ENCODE measurements at places on chromosomes 6 and 20. TPM values are rescaled to one million over a fixed set of nuclear protein-coding genes. Genes with fewer than 3 reads are reported as not detected.

- no peak overlapping the region for H3K27ac ChIP-seq
- no peaks in the 10 kb centered on the region for H3K36me3 ChIP-seq
- H3K27me3 ChIP-seq: no peaks in the 10 kb centered on the region
- no peaks in the 10 kb centered on the region for H3K4me1 ChIP-seq
- no peak for DNase-seq
These were observed 206.0 kb downstream of the ERMARD start for GRCh38 chr6:169957351-169957963.

- no peaks in the 10 kb centered on the region for H3K4me1 ChIP-seq
- H3K36me3 ChIP-seq: no peaks in the 10 kb centered on the region
- no peak overlapping the region for H3K4me3 ChIP-seq
- no peak for DNase-seq
- H3K27me3 ChIP-seq: no peaks in the 10 kb centered on the region
- H3K27ac ChIP-seq: no peak overlapping the region
These were observed 43.0 kb upstream of the TRIM39 start for GRCh38 chr6:30283761-30284160.

GRCh38 chr6:11025921-11026635, 18.0 kb downstream of the ELOVL2 start:
- H3K27me3 ChIP-seq: no peaks in the 10 kb centered on the region
- H3K36me3 ChIP-seq: no peaks in the 10 kb centered on the region
- DNase-seq: no peak
- no peak overlapping the region for H3K4me3 ChIP-seq
- H3K27ac ChIP-seq: no peak overlapping the region
- no peaks in the 10 kb centered on the region for H3K4me1 ChIP-seq

- H3K36me3 ChIP-seq: no peaks in the 10 kb centered on the region
- H3K4me1 ChIP-seq: no peaks in the 10 kb centered on the region
- no peak overlapping the region for H3K4me3 ChIP-seq
- no peak overlapping the region for H3K27ac ChIP-seq
- no peak for DNase-seq
- peaks cover 55% of the 10 kb centered on the region for H3K27me3 ChIP-seq
These were observed 73.6 kb upstream of the ZNF184 start for GRCh38 chr6:27546522-27546921.

GRCh38 chr20:37355252-37356180, 9.6 kb downstream of the SRC start:
- no peak overlapping the region for H3K27ac ChIP-seq
- no peaks in the 10 kb centered on the region for H3K27me3 ChIP-seq
- no peak overlapping the region for H3K4me3 ChIP-seq

DNA sequence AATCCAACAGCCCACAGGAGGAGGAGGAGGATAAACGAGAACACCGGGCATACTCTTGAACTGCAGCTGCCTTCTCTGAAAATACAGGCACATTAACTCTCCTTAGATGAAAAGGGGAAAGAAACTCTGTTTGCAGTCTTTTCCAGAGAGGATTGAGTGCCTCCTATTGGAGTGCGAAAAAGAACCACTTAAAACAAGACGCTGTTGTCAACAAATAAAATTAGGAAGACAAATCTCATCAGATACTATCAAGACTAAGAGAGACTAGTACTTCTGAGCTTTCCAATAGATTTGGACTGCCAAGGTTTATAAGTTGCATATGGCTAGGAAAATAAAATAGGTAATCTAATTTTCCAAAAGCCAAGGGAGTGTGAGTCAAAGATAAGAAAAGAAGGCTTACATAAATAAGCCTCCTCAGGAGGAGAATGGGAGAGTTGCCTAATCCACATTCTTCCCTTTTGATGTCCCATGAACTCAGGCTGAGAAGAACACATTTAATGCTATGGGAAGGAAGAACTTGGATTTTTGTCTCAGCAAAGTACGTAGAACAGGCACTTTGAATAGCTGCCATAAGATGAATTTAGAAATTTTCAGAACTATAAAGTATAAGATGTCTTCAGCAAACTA, 154.7 kb downstream of the ARHGAP18 start:
- no peak overlapping the region for H3K27ac ChIP-seq
- no peaks in the 10 kb centered on the region for H3K27me3 ChIP-seq
- H3K4me3 ChIP-seq: no peak overlapping the region
- no peaks in the 10 kb centered on the region for H3K4me1 ChIP-seq
- H3K36me3 ChIP-seq: no peaks in the 10 kb centered on the region

DNA sequence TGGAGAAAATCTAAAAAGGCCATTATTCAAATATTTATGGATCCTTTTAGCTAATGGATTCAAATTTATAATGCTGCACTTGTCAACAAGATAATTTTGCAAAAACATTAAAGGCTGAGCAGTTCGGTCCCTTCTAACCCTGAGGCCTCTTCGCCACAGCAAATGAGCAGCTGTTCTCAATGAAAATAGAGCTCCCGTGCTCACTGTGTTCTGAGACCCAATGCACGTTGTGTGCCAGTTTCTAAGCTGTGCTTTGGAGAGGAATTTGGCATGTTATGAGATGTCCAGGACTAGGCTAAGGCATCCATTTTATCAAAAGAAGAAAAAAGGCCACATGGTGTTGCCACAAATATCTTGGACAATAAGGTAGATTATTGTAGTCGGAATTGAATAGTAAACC, 220.1 kb upstream of the TSHZ2 start:
- no peak overlapping the region for H3K4me3 ChIP-seq
- H3K36me3 ChIP-seq: no peaks in the 10 kb centered on the region
- no peaks in the 10 kb centered on the region for H3K27me3 ChIP-seq
- H3K4me1 ChIP-seq: no peaks in the 10 kb centered on the region

RIPOR3 gene
- 1.3 TPM for total RNA-seq

ELMO2 gene
- 27.6 TPM for total RNA-seq

UNC5CL gene
- total RNA-seq: 33.9 TPM

ASIP gene
- not detected for total RNA-seq

Measured in pancreas (tissue), 10 donors.